ENCODE measurements at places on chromosomes 6 and 20.

DNA sequence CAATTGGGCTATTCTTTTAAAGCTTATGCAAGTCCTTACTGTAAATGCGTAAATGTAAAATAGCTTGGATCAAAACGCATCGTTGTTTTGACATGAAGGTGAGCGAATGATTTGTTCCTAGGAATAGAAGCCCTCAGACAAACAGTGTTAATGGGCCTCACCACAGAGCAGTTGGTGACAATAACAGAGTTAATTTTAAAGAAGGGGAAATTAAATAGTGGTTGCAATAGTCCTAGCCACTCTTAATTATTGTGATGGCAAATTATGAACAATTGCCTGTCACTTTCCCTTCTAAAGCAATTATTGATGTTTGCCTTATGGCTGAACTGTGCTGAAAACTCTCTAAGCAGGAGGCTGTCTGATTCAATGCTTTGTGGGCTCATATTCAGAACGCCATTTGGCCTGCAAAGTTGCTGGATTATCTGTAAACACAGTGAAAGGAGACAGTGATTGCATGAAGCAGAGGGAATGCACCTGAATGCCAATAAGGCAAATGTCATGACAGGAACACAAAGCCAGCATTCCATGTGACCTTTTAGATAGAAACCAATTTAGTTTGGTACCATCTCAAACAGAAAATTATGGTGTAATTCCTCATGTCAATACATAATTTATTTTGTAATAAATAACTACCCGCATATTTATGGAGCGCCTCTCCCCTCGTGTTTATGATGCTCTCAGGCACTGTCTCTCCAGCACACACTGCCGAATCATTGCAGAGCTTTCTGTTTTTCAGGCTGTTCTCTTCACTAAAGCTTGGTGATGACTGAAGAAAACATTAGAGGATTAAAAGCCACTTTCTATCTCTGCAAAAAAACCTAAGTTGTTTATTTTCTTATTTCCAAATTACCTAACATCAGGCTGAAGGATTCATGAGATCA, 387.5 kb downstream of the HACE1 start:
- DNase-seq: no peak

- DNase-seq: no peak
Measured at GRCh38 chr6:98831959-98832283, 2.5 kb upstream of the POU3F2 start.

- no peak for DNase-seq
Measured at GRCh38 chr6:17602888-17603287, 2.8 kb downstream of the FAM8A1 start.

GRCh38 chr6:32108094-32108627, 977 bp downstream of the TNXB start:
- DNase-seq: peak; percentile 40

- DNase-seq: no peak
Measured at GRCh38 chr6:154138793-154139192, 99.8 kb downstream of the OPRM1 start.

DNA sequence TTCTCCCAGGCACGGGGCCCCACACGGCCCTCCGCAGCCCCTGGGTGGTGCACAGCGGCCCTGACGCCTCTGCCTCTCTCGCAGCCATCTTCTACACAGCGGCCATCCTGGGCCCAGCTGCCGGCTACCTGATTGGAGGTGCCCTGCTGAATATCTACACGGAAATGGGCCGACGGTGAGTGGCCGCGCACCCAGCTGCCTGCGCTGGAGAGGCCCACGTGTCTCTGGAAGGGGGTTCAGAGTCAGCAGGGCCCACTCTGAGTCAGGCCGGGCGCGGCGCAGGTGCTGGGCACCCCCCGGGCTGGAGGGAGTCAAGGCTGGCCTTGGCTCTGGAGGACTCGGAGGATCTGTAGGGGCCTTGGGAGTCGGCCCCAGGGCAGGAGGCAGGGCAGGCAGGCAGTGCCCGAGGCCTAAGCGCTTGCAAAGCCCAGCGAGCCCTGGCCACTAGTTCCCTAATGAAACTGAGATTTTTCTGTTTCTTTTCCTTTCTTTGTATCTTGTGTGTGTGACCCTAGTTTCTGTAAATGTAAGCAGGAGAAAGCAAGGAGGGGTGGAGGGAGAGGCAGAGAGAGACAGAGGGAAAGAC, 16.4 kb downstream of the SLCO4A1 start:
- DNase-seq: no peak

DNA sequence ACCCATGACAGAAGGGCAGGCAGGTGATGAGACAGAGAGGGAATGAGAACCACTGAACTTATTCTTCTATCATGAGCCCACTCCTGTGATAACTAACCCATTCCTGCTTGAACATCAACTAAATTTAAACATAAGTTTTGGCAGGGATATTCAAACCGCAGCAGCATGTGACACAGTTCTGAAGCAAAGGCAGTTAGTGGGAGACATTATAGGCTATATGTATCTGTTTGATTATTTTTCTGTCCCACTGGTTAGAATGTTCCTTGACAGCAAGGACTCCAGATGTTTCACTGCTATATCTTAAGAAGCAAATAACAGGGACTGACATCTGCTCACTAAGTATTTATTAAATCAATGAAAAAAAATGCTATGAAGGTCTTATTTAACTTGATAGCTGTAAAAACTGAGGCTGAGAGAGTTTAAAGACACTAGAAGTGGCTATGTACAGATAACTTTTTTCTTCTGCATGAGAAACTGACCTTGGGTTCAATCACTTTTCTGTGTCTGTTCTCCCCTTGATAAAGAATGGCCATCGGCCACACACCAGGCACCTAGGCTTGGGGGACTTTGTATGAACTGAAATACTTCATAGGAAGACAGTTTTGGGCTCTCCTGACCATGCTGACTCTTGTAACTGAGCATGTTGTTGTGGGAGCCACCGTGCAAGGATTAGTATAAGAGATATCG, 90.9 kb downstream of the CEP162 start:
- no peak for DNase-seq

- DNase-seq: no peak
Measured at GRCh38 chr20:5544712-5545111, 205.5 kb upstream of the SHLD1 start.

GRCh38 chr6:118974790-118975189, 39.8 kb upstream of the MCM9 start:
- no peak for DNase-seq

DNA sequence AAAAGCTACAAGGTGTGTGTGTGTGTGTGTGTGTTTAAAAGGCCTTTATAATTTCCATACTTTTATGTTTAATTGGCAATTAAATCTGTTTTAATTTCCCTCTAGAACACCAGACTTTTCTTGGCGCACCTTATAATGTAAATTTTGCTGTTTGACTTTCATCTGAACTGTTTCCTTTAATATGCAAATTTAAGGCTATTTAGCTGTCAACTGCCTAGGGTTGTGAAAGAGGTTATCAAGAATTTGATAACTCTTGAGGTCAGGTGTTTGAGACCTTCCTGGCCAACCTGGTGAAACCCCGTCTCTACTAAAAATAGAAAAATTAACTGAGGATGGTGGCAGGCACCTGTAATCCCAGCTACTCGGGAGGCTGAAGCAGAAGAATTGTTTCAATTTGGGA, 4.0 kb upstream of the LHFPL5 start:
- no peak for DNase-seq

- no peak for DNase-seq
Measured at GRCh38 chr6:151317103-151317994, 74.0 kb downstream of the ZBTB2 start.

DNA sequence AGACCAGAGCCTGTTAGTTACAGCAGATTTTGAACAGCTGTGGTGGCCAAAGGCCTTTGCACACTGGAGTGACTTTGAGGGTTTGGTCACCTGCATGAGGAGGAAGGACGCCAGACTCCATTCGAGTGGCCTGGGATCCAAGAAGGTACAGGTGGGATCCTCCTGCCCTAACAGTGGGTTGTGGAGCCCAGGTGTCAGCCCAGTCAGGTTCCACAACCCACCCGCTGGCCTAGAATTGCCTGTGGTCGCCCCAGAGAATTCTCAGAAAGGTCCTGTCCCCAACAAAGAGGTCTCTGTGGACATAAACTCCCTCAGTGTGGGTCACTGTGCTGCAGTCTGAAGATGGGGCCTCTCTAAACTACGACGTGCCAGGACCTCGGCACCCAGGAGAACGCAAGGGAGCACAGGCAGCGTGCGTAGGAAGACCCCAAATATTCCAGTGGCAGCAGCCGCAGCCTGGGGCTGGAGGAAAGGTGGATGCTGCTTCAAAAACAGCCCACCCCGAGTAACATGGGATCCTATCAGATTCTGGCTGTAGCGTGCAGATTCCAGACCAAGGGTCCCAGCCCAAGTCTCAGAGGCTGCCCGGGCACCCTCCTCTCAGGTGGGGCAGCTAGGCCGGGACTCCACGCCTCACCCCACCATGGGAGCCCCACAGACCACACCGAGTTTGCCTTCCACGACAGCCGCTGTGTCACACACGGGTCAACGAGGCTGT, 16.0 kb downstream of the ACSS1 start:
- no peak for DNase-seq

DNA sequence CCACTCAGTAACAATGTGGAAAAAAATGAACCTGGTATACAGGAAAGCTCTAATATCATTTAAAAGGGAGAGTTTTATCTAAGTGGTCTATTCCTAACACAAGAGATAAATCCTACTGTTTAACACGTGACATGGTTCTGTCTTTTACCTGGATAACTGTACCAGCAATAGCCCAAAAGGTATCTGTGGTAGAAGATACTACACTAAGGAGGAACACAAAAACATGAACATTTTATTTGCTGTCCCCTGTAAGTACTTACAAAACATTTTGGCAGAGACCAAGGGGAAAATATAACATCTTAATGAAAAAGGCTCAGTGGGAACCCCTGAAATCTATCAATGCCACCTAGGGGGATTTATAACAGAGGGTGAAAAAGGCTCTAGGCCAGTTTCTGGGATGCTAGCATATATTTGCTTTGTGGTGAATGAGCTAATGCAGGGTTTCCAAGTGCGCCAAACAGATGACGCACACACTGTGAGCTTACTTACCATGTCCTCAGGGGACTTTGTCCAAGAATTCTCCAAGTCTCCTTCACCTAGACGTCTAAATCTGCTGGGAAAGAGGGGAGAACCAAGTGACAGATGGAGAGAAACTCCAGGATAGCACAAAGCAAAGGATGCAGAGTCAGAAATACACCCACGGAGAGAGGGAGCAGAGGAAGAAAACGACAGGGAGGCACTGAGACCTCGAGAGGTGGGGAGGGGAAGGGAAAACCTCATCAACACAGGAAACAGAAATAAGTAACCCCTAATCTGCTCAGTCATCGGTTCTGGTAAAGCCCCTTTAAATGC, 147.9 kb upstream of the PRND start:
- DNase-seq: peak; percentile 80

DNA sequence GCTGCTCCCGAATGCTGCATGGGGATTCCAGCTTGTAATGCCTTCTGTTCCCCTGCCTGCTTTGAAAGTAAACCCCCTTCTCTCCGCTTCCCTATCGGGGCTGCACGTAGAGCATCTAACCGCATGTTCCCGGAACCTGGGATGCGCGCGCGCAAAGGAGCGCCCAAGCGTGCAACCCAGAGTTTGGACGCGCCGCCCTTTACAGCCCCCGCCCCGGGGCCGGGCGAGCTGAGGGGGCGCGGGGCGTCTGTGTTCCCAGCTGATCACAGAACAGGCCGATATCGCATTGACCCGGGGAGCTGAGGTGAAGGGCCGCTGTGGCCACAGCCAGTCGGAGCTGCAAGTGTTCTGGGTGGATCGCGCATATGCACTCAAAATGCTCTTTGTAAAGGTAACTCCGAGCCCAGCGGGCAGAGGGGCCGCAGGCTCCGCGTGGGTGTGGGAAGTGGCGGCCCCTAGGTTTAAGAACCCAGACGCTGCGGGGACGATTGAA, 1.4 kb downstream of the LAMP5 start:
- DNase-seq: no peak

GRCh38 chr6:46098678-46099077, 31.1 kb upstream of the ENPP4 start:
- no peak for DNase-seq

- no peak for DNase-seq
Measured at GRCh38 chr6:80489911-80490635, 383.6 kb downstream of the BCKDHB start.

- DNase-seq: no peak
Measured at GRCh38 chr6:71502168-71502567, 213.6 kb downstream of the OGFRL1 start.

GRCh38 chr6:3857468-3858456, 8.6 kb downstream of the FAM50B start:
- DNase-seq: no peak

- DNase-seq: no peak
Measured at GRCh38 chr6:8172530-8172929, 70.2 kb upstream of the EEF1E1 start.

- no peak for DNase-seq
Measured at GRCh38 chr20:38479596-38479995, 7.0 kb downstream of the RALGAPB start.

DNA sequence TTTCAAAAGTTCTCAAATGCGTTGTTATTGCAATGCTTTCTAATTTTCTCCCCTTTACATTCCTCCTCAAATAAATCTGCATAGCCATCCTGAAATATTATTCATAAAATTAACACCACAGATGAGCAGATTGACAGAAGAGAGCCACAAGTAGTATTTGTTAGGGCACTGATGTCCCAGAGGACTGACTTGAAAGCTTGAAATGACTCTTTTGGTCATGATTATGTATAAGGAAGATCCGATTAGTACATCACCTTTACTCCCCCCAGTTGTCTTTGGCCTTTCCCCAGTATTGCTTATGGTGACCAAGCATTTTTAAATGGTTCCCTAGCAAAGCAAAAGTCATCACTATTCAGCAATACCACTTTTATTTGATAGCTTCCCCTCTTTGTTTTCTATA, 187.6 kb downstream of the ADAT2 start:
- no peak for DNase-seq

DNA sequence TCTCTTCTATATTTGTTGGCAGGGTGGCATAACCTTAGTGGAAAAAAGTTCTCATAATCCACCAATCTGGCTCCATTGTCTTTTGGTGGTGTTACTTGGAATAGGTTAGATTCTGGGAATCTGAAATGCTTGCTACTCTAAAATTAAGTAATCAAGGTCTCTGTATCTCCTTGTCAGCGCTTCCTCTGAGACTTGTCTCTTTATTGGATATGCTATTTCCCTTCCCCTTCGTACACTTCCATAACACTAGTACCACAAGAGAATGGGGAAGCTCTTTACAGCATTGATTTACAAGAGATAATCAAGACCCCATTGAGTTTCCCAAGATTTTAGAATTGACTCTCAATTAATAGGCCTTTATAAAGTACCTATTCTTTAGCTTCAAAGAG, 280.2 kb downstream of the ADGB start:
- no peak for DNase-seq

DNA sequence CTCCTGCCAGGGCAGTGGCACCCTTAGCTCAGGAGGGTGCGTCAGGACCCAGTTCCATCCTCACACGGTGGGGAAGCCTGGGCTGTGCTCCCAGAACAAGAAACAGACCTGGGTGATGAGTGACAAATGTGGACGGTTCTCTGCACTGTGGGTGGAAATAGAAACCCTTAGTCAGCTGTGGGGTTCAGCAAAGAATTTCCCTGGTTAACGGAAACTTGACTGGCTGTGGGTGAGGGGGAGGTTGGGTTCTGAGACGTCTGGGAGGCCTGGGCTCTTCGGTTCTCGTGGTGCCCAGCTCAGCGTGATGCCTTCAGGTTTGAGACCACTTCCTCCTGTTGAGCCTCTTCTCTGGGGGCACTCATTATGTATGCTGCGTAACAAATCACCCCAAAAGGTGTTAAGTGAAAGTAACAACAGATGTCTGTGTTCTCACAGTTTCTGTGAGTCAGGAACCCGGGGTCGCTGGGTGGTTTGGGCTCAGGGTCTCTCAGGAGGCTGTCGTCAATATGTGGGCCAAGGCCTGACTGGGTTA, 53.1 kb upstream of the FAM83D start:
- DNase-seq: no peak

Data from A673 (cell line).